ENCODE measurements at places on chromosomes 7 and 10. TPM values are rescaled to one million over a fixed set of nuclear protein-coding genes. Genes with fewer than 3 reads are reported as not detected.

PIP4K2A gene
- 9.5 TPM for total RNA-seq

CALML3 gene
- total RNA-seq = not detected

UPK3B gene
- total RNA-seq = not detected

ZNF107 gene
- 1.4 TPM for total RNA-seq

C10orf67 gene
- total RNA-seq = not detected

Data from psoas muscle (tissue), 8 donors.